M059J (cell line): ENCODE measurements at places on chromosomes 11 and 22. TPM values are rescaled to one million over a fixed set of nuclear protein-coding genes. Genes with fewer than 3 reads are reported as not detected.
A peak's percentile ranks its signal among the peaks of the same experiment; 100 is the strongest.

The CENPM gene
- total RNA-seq: 47.5 and 62.8 TPM in 2 replicates

The ELF5 gene
- total RNA-seq: 0.30 and 0.79 TPM in 2 replicates

DNA sequence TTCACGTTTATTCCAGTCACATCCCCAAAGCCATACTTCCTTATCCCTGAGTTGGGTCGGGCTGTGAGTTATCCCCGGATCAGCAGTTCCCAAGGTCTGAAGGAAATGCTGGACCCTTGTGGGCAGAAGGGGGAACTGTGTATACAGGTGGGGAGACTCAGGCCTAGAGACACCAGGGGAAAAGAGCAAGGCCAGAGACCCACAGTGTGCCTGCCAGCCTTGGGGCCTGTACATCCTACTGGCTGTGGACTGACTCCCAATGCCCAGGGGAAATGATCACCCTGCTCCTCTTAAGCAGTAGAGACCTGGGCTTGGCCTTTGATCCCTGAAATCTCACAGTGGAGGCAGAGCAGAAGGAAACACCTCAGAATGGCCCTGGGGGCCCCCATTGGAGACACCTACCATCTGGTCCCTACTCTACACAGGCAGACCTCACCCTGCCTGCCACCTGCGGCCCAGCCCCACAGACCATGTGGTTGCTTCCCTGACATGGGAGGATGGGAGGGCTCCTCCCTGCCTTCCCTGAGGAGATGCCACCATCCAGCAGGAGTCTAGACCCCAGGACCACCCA, 1.3 kb downstream of the SELENOM start:
- DNase-seq: peak; percentile 50

DNA sequence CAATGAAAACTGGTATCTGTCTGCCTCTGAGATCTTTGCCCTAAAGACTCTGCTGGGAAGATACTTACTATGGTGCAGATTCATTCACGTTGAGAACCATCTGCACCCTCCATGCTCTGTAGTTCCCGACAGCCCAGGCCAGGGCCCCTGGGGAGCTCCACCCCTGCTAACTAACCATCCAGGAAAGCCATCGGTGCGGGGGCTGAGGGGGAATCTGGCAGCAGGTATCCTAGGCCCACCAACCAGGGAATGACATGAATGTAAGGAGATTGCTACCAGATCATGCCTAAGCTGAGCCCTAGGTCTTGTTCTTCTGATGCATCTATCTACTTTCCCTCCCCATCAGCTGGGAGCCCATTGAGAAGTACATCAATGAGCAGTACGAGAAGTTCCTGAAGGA, 11.3 kb upstream of the WBP2NL start:
- no peak for DNase-seq

DNA sequence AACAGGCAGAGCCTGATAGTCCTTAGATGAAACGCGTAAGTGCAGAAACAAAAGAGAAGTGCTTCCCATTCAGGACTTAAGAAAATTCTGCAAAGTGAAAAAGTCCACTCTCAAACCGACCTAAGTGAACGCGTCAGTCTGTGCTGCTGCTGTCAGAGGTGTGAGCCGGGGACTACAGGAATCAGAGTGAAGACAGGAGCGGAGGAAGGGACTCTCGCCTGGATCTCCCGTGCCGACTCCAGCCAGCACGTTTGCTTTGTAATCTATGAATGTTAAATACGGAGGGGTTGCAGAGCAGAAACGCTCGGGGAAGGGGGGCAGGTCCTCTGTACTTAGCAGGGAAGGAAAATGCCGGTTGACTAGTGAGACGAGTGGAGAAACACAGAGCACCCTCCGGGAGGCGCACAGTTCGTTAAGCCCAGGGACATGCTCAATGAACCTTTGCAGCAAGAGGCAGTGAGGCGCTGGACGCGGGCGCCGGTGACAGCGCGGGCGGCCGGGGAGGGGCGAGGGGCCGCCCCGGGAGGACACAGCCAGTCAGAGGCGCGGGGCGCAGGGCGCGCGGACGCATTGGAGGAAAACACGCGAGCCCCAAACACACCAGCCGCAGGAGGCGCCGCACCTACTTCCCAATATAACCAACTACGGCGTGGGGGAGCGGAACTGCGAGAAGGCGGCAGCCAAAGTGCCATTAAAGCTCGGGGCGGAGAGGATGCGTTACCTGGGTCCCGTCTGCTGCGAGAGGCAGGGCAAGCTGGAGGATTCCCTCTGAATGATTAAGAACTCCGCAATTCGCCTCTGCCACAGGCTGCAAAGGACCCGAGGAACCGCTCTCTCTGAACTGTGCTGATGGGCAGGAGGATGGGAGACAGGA, at the start of gene CNTN5:
CNTN5 (plus strand) TSS at position 598 of the 874 bp plus-strand sequence.
- DNase-seq: peak; percentile 63

DNA sequence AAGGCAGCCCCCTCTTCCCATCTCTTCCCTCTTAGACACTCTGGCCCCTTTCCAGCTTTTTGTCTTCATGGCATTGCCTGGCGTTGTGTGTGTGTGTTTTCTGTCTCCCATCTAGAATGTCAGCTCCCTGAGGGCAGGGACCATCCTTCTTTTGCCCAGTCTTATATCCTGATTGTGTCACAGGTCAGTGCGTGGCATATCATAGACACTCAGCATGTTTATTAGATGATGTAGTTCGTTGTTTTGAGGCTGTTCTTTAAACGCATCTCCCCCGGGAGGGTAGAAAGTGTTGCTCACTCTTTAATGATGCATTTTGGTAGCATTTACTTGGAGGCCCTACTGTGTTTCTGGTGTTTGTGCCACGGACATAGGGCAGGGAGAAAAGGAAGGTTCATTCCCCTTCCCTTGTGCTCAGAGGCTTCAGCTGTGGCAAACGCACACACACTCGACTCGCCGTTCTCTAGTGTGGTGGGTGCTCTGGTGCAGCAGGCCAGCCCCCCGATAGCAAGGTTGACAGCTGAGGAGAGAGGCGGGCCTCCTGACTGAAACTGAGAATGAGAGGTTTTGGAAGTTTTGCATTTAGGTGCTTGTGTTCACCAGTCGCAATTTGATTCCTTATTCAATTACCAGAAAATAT, 60.2 kb downstream of the TNRC6B start:
- DNase-seq: no peak
